ENCODE measurements at places on chromosomes 5 and 9.

DNA sequence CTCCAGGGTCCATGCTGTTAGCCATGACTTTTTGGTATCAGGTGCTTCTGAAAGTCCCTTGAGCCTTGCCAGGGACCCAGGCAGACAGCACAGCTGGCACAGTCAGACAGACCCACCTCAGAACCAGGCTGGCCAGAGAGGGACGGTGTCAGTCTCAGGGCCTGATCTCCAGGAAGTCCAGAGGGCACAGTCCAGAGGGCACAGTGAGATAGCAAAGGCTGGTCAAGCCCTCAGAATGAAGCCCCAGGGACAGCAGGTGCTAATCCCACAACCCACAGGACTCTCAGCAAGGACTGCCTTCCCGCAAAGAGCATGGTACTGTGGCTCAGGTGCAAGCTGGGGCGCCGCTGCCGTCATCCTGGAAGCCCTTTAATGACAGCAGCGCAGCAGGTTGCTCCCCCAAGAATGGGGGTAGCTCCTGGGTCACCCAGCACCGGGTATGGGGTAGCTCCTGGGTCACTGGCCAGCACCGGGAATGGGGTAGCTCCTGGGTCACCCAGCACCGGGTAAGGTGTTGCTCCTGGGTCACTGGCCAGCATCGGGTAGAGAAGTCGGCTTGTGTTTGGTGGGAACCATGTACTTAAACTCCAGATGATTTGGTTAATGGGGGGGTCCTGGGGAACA lies 105.6 kb upstream of the PHYKPL start:
- no peak for DNase-seq

DNA sequence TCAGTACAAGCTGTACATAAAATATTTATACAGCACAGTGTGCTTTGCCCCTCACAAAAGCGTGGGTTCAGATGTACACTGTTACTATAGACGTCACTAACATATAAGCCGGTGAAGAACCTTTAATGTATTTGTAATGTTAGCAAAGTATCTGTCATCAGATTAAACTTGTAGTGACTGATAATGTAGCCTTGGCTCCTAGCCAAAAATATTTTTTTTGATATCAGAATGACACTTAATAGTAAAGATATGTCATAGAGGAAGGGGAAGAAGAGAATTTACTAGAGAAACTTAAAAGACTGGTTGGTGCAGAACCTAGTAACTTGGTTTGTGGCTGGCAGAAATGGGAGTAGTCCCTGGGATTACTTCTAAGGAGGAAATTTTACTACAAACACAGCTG lies 258.7 kb upstream of the DMRT1 start:
- no peak for DNase-seq

DNA sequence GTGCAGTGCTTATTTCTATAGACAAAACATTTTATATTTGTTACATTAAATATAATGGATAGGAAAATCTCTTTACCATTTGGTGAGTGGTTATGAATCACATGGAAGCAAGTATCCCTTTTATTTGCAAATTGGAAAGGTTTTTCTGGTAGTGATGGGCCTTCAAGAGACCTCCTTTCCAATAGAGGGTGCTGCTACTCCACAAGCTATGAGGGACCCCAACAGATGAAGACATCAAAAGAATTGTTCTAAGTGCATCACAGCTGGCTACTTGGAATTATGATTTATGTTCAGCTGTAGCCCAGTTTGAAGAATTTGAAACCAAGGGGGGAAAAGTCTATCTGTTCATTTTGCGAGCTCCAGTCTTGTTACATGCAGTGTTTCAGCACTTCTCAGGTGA lies 493.7 kb upstream of the SGCD start:
- peak; percentile 48 for DNase-seq

- no peak for DNase-seq
Observed at GRCh38 chr5:29252390-29252789, 1941.1 kb upstream of the CDH6 start.

DNA sequence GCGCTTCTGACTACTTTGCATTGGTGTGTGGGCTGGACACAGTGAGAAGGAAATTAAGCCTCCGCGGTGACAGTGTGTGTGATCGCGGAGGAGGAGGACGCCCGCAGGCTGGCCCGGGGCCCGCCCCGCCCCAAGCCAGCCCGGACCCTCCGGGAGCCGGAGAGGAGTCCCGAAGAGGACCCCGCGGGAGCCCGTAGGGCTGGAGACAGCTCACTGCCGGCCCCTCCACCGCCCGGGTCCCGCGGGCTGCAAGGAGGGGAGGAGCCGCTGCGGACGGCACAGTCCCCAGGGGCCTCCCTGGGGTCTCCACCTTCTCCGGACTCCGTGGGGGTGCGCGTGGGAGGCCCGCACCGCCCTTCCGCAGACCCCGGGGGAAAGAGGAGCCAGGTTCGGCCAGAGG lies 146.4 kb upstream of the ERCC6L2 start:
- no peak for DNase-seq

GRCh38 chr5:102421647-102422046 lies 77.2 kb downstream of the SLCO6A1 start:
- no peak for DNase-seq

DNA sequence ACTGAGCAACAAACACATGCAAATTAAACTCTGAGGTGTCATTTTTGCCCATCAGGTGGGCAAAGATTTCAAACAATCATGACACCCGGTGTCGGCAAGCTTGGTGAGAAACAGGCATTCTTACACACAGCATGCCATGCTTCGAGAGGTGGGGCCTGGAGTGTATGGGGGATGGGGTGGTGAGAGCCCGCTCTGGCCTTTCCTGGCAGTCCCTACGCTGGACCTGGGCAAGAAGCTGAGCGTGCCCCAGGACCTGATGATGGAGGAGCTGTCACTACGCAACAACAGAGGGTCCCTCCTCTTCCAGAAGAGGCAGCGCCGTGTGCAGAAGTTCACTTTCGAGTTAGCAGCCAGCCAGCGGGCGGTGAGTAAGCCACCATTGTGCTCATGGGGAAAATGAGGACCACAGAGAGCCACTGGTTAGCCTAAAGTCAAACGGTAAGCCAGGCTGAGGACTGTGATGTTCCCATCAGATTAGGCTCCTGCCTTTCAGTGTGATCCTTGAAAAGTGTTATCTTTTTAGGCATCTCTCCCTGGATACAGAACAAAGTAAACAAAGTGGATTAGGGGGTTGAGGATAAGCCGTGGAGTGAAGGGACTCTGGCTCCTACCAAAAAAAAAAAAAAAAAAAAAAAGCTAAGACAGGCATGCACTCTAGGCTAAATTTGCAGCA lies 9.4 kb downstream of the MYOZ3 start:
- no peak for DNase-seq

DNA sequence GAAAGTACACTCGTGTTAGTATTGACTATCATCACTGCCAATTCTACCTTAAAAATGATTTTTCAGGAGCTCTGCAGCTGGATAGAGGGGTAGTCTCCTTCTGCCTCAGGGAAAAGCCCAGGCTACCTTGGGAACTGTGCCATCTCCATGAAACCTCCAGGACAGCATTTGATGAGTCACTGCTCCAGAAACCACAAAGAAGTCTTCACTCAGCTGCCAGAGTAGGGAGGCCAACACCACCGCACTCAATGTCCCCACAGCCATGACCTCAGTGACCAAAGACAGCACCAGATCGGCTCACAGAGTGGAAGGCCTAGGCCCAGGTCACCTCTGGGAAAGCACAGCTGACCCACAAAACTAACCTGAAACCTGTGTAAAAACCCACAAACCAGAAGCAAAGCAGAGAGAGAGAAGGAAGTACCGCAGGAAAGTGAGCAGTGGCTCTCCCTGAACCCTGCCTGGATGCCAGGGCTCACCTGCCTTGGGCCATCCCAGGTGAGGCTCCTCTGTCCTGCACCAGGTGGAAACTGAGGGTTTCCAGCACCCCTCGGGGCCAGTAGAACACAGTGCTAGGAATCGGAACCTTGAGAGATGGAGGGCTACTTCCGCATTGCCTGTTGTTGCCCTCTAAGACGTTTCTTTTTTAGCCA lies 30.0 kb downstream of the S1PR3 start:
- DNase-seq = peak; percentile 91

GRCh38 chr9:121404906-121405305 lies 34.9 kb upstream of the STOM start:
- no peak for DNase-seq

DNA sequence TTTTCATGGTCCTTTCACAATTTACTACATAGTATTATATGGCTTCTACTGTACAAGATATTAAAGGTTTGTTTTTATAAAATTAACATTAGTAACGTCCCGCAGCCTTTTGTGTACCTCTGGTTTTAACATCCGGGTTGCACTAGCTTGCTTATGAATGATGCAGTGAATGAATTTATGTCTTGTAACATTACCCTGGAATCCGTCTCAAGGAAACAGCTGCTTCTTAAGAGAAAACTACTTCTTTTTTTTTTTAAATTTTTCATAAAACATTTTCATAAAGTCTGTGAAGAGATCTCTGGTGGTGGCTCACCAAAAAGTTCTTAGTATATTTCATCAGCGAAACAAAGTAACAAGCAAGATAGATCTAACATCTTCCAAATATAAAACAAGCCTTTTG lies 23.6 kb downstream of the MARCHF3 start:
- DNase-seq = no peak

- peak; percentile 23 for DNase-seq
Observed at GRCh38 chr5:102561894-102562760, 63.3 kb upstream of the SLCO6A1 start.

- no peak for DNase-seq
Observed at GRCh38 chr9:134560654-134561053, 80.9 kb upstream of the COL5A1 start.

GRCh38 chr5:174281855-174282254 lies 236.3 kb downstream of the NSG2 start:
- DNase-seq = no peak

- peak; percentile 32 for DNase-seq
Observed at GRCh38 chr5:59621477-59621876, 272.0 kb downstream of the PDE4D start.

DNA sequence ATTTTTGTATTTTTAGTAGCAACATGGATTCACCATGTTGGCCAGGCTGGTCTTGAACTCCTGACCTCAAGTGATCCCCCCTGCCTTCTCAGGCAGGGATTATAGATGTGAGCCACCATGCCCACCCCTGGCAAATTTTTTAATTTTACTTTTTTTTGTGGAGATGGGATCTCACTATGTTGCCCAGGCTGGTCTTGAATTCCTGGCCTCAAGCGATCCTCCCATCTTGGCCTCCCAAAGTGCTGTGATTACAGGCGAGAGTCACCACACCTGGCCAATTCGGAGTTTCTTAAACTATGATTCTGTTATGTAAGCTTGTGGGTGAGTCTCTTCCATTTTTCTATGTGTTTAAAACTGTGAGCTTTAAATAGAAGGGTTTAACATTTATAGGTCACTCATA lies 27.6 kb downstream of the PCBD2 start:
- DNase-seq = no peak

DNA sequence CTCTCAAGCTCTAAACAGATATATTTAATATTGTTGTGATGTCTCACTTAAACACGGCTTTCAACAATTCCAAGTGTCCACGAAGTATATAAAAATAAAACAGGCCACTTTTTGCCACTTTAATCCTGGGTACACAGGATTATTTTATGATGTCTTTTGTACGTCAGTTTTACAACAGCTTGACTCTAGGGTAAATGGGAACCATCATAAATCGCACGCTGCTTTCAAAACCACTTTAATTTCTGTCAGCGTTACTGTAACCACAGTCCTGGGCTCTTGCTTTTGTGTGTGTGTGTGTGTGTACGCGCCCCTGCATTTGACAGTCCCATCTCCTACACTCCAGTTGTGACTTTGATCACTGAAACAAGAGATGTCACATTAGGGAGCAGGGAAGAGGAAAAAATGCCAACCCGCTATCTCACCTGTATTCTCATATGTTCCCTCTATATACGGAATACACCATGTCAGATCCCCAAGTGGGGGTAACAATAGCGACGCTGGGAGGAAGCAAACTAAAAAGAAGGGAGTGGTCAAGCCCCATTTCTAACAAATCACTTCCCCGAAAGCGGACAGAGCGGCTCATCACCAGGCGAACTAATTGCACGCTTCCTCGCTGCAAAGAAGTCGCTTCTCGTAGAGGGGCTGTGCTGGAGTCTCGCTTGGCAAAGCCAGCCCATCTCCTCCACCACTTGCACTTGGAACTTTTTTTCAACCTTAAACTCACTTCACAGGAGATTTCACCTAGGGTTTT lies 1.2 kb downstream of the BNC2 start:
- peak; percentile 61 for DNase-seq

- DNase-seq = no peak
Observed at GRCh38 chr9:106577121-106577520, 285.8 kb upstream of the ZNF462 start.

DNA sequence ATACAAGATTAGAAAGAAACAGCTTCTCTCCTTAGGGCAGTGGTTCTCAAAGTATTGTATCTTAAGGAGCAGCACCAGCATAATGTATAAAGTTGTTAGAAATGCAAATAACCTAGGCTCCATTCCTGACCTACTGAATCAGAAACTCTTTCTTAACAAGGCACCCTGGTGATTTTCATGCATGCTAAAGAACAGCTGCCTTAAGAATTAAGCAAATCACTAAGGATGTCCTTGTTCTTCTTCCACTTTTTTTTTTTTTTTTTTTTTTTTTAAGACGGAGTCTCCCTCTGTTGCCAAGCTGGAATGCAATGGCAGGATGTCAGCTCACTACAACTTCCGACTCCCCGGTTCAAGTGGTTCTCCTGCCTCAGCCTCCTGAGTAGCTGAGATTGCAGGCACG lies 1095.2 kb upstream of the EDIL3 start:
- no peak for DNase-seq

GRCh38 chr9:91758491-91758981 lies 191.5 kb downstream of the ROR2 start:
- DNase-seq = peak; percentile 70

DNA sequence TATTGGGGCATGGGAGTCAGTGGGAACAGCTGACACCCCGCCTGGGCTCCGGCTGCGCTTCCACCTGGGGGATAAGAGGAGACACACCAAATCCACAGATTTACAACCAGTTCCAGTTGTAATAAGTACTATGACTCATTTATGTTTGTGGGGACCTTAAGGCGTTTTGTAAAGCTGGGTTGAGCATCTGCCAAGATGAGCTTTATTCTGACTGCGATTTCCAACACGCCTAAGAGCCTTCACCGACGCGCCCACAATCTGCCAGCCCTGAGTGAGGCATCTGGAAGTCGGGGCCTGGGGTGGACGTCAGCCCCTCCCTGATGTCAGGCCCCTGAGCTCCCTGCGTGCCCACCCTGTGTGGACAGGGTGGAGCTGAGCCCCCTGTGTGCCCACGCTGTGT lies 14.3 kb upstream of the LHX3 start:
- DNase-seq = peak; percentile 46

GRCh38 chr9:114504341-114505186 lies 709 bp downstream of the WHRN start:
- no peak for DNase-seq

Measured in fibroblast of upper back skin (primary cell).